AG08395 (cell line): ENCODE measurements at places on chromosomes 2 and 18.
A peak's percentile ranks its signal among the peaks of the same experiment; 100 is the strongest.

- peak; percentile 97 for DNase-seq
Measured at GRCh38 chr2:9638532-9638931, 7.7 kb upstream of the YWHAQ start.

DNA sequence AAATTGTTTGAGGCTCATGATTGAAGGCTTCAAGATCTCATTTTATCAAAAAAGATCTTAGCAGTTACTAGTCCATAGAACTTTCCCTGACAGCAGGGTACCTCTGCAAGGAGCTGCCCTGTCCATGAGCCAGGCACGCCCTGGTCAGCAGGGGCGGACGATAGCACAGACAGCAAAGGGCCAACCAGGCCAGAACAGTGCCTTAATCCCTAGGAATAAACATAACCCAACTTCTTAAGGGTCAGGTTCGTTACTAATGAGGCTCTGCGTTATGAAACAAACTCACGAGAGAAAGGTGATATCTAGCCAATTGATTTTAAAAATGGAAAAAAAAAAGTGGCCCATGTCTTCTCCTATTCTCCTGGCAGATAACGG, 59.2 kb downstream of the BCL2 start:
- DNase-seq = no peak

DNA sequence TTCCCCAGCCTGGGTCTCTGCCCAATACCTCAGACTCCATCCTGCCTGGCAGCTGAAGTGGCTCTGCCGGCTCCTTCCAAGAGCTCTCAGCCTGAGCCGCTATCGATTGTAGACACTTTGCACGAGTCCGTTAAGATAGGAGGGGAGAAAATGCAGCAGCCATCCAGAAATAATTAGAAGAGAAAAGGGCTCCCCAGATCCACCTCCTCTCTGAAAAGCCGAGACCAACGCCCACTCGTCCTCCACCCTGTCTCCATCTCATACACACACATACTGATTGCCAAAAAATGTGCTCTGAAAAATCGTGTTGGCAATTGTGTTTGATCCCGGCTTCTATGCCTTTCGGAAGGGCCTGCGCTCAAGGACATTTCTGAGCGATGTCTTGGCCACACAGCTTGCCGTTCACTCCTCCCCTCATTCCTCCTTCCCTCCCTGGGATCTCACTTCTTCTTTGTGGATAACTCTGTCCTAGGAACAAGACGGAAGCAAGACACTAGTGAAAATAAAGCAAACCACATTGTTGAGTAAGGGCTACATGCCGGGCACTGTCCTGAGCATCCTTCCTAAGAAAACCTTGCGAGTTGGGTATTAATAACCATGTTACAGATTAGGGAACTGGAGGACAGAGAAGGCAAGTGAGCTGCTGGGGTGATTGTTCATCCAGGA, 372.8 kb upstream of the MYT1L start:
- no peak for DNase-seq

DNA sequence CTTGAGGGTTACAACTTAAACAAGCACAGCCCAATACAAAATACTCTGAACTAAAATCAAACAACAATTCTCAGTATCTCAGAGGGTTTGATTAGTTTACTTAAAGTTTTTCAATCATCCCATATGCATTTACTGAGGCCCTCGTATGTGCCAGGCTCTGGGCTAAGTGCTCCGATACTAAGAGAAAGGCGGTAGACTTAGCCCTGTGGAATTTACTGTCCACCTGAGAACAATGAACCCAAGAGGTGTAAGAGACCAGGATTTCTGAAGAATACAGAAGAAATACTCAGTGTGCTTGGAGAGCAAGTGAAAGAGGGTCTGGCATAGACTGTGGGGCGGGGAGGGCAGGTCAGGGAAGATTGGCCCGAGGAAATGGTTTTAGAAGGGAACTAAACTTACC, 25.1 kb upstream of the SCYGR1 start:
- DNase-seq = no peak

- DNase-seq = peak; percentile 22
Measured at GRCh38 chr2:201411421-201411820, 39.8 kb downstream of the TRAK2 start.

DNA sequence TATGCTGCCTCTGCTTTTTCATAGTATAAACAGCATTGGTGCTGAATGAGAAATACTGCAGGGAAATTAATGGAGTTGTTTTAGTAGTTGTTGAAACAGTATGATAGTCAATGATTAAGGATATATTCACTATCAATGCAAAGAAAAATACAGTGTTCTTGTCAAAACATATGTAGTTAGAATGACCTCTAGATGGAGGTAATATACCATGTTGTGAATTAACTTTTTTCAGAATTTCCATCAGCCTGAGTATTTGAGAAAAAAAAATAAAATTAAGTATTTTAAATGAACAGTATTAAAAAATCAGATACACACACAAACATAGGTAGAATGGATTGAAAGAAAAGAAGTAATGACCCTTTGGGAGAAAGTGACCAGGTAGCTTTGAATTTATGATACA, 59.5 kb downstream of the RMDN2 start:
- DNase-seq = no peak

- DNase-seq = no peak
Measured at GRCh38 chr18:75143851-75144250, 65.1 kb downstream of the PTGR3 start.

GRCh38 chr2:149489452-149489851, 98.1 kb downstream of the MMADHC start:
- DNase-seq = no peak

DNA sequence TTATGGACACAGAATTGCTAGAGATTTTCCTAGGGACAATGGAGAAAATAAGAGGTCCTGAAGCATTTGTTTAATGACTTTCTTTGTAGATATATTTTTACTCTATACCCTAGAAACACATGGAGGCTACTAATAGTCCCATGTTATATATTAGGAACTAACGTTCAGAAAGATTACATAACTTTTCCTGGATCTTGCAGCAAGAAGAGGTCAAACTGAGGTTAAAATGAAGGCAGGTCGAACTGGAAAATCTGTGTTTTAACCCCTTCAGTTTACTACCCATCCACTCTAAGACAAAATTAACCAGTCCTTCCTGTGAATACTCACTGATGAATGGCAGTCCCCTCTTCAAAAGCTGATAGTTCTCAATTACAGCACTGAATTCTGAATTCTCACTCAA, 1415.8 kb upstream of the CELF4 start:
- DNase-seq = no peak

DNA sequence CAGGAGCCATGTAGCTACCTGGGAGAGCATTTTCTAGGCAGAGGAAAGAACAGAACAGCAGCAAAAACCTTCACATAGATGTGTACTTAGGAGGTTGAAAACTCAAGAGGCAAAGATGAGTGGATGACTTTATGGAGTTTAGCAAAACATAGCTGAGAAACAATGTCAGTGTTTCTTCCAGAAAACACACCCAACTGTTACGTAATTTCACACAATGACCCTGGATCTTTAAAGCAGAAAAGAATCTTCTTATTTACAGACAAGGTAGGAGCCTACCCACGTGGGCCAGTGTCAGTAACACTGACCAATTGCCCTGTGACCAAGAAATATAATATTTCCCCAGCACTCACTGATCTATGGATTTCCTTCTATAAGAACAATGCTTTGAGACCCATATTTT, 254.6 kb downstream of the CDH20 start:
- no peak for DNase-seq

- DNase-seq = no peak
Measured at GRCh38 chr2:65075605-65076344, 19.6 kb downstream of the CEP68 start.

DNA sequence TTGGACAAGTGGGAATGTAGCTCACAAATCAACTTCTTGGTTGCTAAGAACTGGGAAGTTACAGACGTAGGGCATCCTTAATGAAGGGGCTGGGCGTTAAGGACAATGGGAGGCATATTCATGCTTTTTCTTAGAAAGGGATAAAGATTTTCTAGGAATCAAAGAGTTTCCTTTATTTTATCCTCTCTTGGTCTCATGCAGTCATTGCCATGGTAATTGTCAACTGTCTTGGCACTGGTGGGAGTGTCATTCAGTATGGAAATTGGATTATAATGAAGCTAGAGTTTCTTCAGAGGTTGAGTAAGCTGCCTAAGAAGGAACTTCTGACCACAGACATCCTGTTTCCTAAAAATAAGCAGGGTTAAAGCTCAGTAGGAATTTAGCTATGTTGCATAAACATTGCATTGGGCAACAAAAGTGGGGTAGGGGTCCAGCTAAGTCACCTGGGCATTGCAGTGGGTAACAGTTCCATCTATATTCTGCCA, 114.0 kb downstream of the LYPD6B start:
- DNase-seq = peak; percentile 13

DNA sequence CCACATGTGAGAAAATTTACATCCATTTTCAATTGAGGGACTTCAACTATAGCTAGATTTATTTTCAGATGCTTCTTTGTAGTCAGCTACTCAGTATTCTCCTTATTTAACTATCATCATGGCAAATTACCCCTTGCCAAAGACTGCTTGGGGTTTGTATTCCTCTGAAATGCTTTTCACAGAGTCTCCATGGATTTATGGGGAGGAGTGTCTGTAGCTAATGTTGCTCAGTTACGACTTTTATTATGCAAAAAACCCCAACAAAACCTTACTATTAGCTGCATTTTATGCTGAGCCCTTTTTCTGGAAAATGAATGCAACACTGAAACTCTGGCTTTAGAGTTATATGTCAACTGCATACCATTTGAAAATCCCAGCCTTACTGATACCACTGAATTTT, 78.6 kb downstream of the RFTN2 start:
- DNase-seq = no peak

GRCh38 chr2:37583402-37583801, 88.0 kb downstream of the CDC42EP3 start:
- no peak for DNase-seq

GRCh38 chr2:170092436-170093060, 85.4 kb upstream of the MYO3B start:
- no peak for DNase-seq

DNA sequence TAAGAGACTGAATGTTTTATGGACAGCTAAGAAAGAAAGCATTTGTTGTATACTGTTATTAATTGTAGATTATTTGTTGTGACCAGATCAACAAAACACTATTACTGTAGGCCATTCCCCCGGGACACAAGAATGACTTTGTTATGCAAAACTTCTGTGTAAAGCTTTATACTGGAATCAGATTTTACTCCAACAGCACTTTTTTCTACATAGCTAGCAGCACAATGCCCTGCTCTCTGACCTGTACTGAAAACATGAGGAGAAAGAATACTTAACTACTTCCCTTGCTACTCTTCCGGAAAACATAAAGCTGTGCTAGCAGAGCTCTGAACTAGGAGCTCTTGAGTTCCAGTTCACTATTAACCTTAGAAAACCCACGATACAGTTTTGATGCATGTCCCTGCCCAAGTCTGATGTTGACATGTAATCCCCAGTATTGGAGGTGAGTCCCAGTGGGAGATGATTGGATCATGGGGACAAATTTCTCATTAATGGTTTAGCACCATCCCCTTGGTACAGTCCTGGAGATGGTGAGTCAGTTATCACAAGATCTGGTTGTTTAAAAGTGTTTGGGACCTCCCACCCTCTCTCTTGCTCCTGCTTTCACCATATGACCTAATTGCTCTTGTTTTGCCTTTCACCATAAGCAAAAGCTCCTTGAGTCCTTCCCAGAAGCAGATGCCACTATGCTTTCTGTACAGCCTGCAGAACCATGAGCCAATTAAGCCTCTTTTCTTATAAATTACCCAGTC, 601.1 kb upstream of the PIK3C3 start:
- no peak for DNase-seq

DNA sequence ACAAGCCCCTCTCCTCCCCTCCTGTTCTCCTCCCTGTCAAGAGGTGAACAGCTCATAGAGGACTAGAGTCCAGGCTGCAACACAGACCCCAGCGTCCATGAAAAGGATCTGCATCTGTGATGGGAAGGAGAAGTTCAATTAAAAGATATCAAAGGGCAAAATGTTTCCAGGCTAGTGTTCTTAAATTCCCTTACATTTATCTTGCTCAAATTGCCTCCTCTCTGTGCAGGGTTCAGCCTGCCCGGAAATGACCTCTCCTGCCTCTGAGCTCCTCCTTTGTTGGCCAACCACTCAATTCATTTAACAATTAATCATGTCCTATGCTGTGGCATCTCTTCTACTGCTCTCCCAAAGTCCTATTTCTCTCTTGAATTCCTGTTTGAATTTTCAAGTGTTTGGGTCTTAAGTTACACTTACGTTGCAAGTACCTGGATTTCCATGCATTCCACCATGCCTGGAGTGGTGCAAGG, 105.3 kb downstream of the TSN start:
- no peak for DNase-seq

- DNase-seq = peak; percentile 72
Measured at GRCh38 chr2:206693399-206694137, 24.6 kb downstream of the DYTN start.

GRCh38 chr2:110858993-110859701, 126.8 kb downstream of the ACOXL start:
- DNase-seq = no peak

- no peak for DNase-seq
Measured at GRCh38 chr2:53933329-53933728, 37.5 kb downstream of the PSME4 start.

DNA sequence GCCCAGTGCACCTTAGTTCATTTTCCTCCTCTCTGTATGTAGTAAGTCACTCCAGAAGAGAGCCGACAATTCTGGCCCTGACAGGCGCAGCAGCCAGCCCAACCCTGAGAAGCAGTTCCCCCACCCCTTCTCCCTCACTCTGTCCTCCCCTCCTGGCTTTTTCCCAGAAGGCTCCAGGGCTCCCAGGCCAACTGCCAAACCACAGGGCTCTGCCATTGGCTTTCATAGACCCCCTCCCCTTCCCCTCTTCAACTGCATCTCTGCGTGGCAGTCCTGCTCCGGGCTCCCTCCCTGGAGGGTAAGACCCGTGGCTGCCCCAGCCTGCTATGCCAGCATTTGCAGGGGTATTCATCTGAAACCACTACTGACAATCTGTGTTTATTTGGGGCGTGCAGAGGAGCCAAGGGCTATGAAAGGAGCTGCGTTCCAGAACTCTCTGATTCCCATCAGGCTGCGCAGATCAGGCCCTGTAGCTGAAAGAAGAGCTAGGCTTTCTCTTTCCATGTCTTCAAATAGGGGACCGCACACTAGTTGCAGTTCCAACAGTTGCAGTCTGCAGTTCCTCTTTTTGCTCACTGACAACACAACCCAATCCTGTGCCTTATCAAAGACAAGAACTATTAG, 388.6 kb upstream of the TNP1 start:
- peak; percentile 11 for DNase-seq

DNA sequence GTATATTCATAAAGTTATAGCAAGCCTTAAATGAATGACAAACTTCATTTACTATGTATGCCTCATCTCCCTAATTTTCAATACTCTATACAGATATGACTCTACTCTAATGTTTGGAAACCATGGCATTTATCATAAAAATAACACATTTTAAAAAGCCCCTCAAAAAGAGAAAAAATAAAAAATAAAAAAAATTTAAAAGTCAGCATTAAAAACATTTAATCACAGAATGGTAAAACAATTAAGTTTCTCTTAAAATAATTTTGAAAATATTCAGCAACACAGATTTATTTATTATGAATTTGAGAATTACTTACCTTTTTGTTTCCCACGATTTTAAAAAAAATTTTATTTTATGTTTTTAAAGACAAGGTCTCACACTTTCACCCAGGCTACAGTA, 65.0 kb upstream of the CDKL4 start:
- DNase-seq = no peak

GRCh38 chr2:218873359-218874194, 7.1 kb upstream of the WNT10A start:
- no peak for DNase-seq
